ENCODE measurements at places on chromosomes 2 and 18. TPM values are rescaled to one million over a fixed set of nuclear protein-coding genes. Genes with fewer than 3 reads are reported as not detected.

The TTC39C gene
- 13.4 TPM for total RNA-seq

The GLS gene
- 570 TPM for total RNA-seq

The ZSWIM2 gene
- total RNA-seq = not detected

The CNDP1 gene
- total RNA-seq = not detected

The PSMD1 gene
- total RNA-seq = 162 TPM

The EFR3B gene
- total RNA-seq = 1.4 TPM

The TDRD15 gene
- total RNA-seq = not detected

Data from smooth muscle cell of the umbilical artery (primary cell).